ENCODE measurements at places on chromosomes 7 and 10.

DNA sequence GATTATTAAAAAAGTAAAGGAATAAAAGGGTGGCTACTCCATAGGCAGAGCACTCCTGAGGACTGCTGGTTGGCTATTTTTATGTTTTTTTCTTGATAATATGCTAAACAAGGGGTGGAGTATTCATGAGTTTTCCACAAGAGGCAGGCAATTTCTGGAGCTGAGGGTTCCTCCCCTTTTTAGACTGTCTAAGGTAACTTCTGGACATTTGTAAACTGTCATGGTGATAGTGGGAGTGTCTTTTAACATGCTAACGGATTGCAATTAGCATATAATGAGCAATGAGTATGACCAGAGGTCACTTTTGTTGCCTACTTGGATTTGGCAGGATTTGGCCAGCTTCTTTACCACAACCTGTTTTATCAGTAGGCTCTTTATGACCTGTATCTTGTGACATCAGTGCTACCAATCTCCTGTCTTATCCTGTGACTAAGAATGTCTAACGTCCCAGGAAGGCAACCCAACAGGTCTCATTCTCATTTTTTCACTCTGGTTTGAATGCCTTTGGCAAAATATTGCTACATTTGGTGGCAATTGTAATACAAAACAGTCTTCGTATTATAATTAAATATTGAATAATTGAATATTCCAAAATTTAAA, 587.8 kb upstream of the POM121L12 start:
- no peak for DNase-seq

- no peak for DNase-seq
These were observed 101.0 kb downstream of the SKIDA1 start for GRCh38 chr10:21424459-21424861.

- DNase-seq = no peak
These were observed 36.9 kb downstream of the TAF3 start for GRCh38 chr10:7855205-7855604.

- DNase-seq = peak; percentile 4
These were observed 1.9 kb downstream of the ACSL5 start for GRCh38 chr10:112375721-112376395.

GRCh38 chr7:18518555-18518954, 23.0 kb downstream of the HDAC9 start:
- DNase-seq = no peak

- DNase-seq = no peak
These were observed 33.3 kb downstream of the FHIP2A start for GRCh38 chr10:114854906-114855305.

DNA sequence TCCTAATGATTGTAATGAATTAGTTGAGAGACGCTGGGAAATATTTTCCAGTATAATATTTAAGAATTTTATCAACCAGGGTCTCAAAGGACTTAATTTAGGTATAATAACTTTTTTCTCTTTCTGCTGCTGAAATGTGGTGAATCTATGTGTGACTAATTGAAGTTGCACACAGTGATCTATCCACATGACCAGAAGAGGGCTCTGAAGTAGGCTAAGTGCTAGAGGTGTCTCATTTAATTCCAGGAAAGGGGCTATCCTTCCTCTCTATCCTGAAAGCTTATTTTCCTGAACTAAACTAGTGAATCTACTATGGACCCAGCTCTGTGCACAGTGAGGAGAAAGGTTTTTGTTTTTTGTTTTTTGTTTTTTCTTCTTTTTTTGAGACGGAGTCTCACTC, 294.4 kb upstream of the MYO3A start:
- DNase-seq = no peak

GRCh38 chr10:2616215-2616614, 451.1 kb upstream of the PFKP start:
- DNase-seq = no peak

DNA sequence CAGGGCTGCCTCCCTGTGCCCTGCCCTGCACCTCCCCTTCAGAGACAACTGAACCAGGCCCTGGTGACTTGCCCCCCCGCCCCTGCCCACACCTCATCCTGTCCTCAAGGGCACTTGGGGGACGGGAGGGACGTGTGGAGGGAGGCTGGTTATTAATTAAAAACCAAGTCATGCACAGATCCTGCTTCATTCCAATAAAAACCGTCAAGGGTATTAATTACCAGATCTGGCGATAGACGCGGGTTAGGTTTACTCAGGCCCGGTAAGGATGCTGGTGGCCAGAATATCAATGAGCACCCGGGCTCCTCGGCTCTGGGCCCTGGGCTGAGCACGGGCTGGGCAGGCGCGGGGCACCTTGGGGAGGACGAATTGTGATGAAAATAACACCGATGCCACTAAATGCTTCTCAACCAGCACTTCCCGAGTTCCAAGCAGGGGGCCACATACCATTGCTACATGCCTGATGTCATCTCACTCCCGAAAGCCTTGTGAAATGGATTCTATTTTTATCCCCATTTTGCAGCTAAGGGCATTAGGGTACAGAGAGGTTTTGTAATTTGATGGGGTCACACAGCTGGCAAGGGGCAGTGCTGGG, 24.5 kb upstream of the GTF2IRD1 start:
- no peak for DNase-seq

DNA sequence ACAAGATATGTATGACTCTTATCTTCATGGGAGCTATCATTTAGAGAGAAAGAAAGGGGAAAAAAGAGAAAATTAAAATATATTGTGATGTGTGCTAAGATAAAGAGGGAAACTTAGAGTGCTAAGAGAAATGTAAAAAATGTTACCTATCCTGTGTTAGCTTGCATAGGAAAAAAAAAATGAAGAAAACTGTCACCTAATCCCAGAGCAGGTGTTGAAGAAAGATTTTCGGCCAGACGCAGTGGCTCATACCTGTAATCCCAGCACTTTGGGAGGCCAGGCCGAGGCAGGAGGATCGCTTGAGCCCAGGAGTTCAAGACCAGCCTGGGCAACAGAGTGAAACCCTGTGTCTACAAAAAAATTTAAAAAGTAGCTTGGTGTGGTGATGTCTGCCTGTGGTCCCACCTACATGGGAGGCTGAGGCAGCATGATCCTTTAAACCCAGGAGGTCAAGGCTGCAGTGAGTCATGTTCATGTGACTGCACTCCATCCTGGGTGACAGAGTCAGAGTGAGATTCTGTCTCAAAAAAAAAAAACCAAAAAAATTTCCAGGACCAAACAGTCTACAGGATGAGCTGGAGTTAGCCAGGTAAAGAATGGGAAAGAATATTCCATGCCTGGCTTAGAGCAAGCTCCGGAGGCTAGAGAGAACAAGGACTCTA, 2.4 kb upstream of the MKLN1 start:
- DNase-seq = no peak

- peak; percentile 39 for DNase-seq
These were observed 327.8 kb upstream of the C7orf33 start for GRCh38 chr7:148262721-148263229.
